Right kidney (tissue), 9 donors: ENCODE measurements at places on chromosomes 7 and 10.
A peak's percentile ranks its signal among the peaks of the same experiment; 100 is the strongest.

DNA sequence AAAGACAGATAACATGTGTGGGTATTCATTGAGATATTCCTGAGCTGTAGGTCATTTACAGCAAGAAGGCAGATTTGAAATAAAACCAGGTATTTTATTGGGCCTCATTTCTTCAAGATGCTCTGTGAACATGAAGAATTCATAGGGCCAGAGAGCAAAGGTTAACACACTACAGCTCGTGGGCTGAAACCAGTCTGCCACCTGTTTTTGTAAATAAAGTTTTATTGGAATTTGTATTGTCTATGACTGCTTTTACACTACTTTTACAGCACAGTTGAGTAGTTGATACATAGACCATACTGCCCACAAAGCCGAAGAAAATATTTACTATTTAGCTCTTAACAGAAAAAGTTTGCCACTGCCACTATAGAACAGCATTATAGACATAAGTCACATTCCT lies 22.1 kb upstream of the LIPA start:
- DNase-seq, result no peak

DNA sequence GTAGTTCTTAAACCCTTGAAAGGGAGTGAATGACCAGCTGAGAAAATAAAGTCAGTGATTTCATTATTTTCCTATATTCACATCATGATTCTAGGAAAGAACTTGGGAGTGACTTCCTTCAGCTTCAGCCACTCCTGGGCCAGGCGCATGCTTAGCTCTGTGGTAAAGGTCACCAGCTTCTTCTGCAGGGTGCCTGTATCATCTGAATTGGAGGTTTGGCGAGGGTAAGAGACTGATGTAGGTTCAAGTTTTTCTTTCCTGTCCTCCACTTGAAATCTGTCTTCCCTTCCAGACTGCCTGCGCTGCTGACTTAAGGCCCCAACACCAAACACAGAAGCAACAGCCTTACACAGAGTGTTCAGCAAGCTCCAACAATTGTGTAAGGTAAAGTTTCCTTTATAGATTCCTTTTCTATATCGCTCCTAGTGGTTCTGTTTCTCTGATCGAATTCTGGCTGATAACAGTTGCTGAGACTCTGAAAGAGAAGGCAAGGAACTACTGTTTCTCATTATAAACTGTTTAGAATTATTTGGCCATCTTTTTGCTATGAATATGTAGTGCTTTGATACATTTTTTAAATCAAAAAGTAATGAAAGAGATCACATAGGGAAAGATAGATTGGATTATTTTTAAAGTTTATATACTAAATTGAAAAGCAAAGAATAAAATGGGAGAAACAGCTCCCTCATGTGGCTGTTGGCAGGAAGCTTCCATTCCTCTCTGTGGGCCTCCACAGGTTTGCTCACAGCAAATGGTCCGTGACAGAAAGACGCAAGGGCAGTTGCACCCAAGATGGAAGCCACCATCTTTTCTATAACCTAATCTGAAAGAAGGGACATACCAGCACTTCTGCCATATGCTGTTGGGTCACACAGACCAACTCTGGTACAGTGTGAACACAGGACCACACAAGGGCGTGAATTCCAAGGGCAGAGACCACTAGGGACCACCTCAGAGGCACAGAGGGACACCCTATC lies 14.0 kb downstream of the GATAD1 start:
- peak; percentile 11 for DNase-seq

DNA sequence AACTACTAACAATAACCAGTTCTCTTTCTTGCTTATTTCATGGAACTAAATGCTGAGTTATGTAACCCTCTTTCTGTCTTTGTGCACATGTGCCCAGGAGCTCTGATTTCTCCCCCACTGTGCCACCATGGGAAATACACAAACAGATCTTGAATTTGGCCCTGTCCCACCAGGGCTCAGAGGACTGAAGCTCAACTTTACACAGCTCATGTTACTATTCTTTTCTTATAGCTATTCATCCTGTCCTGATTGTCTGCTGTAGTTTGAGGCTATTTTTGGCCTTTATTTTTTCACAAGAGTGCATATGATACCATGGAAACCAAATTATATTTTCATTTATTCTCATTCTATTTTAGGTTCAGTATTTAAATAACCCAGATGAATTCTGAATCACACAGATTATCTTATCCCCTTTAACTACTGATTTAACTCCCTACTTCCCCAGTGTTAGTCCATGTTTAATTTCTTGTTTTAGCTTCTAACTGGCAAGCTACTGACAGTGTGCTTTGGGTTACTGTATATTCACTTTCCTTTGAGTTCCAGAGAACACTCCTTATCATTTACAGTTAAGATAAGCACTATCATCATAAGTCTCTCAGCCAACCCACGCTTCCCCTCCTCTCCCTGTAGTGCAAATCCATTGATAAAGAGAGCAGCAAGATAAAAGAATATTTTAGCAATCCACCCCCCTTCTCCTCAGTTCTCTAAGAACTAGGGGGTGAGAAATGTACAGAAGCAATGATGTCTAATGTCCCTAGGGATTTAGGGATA lies 71.8 kb upstream of the GSDME start:
- DNase-seq, result no peak

- DNase-seq, result no peak
These were observed 166.1 kb downstream of the PRKAG2 start for GRCh38 chr7:151710646-151711434.

DNA sequence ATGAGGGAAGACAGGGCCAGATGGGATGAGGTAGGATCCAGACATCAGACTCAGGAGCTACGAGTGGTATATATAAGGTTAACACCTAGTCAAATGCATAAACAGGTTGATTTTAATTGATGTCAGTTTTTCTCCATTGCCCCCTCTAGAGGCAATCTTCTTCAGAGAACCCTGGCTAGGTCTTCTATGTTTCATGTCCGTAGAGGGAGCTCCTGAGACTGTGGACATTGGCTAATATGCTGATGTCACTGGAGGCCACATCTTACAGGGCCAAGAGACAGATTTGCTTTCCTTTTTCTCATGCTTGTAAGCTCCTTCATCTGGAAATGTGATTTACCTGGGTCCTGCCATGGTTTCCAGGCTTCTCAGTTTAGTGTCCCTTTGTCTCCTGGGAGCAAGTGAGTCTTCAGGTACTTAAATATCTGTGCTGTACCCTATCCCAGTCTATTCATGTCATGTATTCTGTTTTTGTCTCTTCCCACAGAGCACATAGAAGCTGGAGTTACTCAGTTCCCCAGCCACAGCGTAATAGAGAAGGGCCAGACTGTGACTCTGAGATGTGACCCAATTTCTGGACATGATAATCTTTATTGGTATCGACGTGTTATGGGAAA lies 161.6 kb upstream of the PRSS1 start:
- no peak for DNase-seq

DNA sequence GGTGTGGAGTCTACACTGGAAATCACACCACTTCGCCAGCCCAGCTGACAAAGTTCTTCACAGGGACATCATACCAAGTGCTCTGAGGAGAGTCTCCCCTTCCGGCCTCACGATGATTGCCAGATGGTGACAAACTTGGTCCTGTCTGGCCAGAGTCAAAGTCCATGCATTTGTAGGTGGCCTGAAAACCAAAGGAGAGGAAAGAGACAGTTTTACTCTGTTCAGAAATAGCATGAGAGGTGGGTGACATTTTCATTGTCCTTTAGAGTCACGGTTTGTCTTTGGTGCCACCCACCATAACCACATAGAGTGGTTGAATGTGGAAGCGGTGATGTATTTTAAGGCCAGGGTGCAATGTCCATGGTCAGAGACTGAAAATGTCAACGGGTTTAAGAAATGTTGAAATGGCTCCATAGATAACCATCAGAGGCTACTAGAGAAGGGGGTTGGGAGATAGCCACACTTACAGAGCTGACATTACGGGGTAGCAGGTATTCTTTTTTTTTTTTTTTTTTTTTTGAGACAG lies 33.0 kb downstream of the BTBD16 start:
- DNase-seq, result no peak

- DNase-seq, result peak; percentile 21
These were observed 197.6 kb upstream of the ZNF32 start for GRCh38 chr10:43846187-43846680.

GRCh38 chr7:76209310-76209709 lies 7.6 kb downstream of the SRRM3 start:
- DNase-seq, result no peak

DNA sequence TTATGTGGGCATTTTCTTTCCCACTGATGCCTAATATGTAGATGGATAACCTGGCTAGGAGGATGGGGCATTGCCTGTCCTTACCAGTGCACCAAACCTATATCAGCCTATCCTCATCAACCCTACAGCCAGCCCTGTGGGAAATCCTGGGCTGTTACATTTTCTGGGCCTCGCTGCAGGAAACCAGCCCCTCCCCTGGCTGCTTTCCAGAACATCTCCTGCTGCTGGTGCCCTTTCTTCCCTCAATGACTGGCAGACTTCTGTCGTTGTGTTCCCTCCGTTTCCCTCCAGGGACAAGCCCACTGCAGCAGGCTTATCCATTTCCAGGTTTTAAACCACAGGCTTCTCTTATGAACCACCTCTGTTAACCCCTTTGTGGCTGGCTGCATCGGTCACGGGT lies 486.1 kb upstream of the COBL start:
- DNase-seq, result no peak

DNA sequence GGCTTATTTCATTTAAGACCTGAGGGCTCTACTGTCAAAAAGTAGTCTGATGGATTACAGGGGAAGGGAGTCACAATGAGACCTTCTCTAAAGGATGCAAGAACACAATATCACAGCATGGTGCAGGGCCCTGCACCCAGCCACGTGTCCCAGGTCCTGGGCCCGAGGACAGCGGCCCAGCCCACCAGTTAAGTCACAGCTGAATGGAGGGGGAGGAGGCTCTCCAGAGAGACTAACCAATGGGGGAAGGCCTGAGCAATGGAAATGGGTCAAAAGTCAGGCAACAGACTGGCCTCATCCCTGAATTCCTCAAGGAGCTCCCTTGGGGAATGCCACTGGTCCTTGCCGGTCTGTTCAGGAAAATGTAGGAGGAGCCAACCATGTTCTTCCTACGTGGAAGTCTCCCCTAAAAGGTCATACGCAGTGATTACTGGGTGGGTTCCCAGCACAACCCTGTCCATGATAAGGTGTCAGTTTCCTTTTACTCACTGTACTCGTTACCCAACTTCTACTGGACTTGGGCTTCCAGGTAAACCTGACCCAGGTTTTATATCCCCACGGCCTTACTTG lies 28.3 kb downstream of the CCDC3 start:
- no peak for DNase-seq

DNA sequence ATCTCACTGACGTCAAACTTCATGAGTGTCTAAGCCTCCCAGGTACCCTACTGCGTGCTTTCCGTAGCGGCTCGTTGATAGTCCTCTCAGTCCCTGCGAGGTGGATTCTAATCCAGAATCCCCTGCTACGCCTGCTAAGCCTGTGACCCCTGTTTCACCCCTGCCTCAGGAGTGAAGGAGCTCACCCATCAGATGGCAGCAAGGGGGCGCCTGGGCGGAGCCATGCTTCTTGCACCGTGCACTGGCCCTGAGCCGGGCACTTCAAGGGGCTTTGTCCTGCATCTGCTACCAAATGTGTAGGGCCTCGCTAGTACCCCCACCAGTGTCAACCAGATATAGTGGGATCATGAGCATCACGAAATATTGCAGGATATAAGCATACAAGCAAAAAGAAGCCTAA lies 918 bp upstream of the STRA8 start:
- no peak for DNase-seq

- DNase-seq, result no peak
These were observed 158.8 kb downstream of the SH3PXD2A start for GRCh38 chr10:103696411-103697145.

- no peak for DNase-seq
These were observed 217.8 kb downstream of the TFEC start for GRCh38 chr7:115812794-115813193.

DNA sequence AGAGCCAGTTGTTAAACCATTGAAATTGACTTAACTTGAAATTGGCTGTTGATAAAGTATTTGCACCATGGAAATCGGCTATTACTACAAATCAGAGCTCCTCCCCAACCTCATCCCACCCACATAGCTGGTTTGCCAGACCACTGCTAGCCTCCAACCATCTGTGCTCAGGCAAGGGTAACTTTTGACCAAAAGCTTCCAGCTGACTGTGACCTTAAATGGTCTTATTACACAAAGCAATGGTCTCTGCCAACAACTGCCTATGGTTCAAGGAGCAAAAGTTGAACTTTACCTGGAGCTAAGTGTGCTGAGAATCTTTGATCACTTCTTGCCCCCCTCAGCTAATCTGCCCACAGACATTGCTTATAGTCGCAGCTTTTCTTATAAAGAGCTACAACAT lies 48.5 kb upstream of the ADRB1 start:
- no peak for DNase-seq

- no peak for DNase-seq
These were observed 250.9 kb downstream of the CHCHD3 start for GRCh38 chr7:132830941-132831340.

GRCh38 chr10:5043716-5044115 lies 40.1 kb upstream of the AKR1C2 start:
- DNase-seq, result no peak

GRCh38 chr10:33365871-33366411 lies 31.5 kb upstream of the NRP1 start:
- DNase-seq, result no peak

- no peak for DNase-seq
These were observed 32.3 kb upstream of the LYZL1 start for GRCh38 chr10:29256586-29256985.

DNA sequence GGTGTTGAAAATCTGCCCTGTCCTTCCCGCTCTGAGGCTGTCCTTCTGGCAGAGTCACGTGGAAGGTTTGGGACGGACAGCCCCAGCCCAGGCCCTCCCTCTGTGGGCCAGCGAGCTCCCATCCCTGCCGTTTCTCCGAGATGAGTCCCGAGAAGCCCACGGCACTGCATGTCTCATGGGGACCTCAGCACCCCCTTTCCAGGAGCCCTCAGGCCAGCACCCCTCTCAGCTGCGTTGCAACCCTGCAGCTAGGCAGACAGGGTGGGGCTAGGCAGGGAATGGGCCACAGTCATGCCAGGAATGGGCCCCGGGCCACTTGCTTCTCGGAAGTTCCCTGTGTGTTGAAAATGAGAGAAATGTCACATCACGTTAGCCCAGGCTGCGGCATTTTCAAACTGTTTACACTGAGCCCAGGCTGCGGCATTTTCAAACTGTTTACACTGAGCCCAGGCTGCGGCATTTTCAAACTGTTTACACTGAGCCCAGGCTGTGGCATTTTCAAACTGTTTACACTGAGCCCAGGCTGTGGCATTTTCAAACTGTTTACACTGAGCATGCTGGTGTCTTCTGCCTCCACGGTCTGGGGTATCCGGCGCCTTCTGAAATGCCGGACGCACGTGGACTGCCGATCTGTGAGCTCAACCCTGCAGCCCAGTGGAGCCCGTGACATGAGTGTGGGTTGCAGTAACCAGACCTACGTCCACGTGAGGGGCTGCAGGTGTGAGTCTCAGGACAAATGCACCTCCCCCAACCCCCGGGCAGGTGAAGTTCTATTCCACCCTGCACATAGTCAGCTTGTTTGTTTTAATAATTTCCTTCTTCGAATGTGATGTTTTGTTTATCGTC lies 42.6 kb downstream of the FAM20C start:
- DNase-seq, result peak; percentile 23

GRCh38 chr10:79065091-79065551 lies 3.6 kb upstream of the ZMIZ1 start:
- no peak for DNase-seq
